ENCODE measurements at places on chromosomes 4 and X.

GRCh38 chr4:77927991-77928925 is 65.6 kb downstream of the MRPL1 start:
- no peak for DNase-seq

DNA sequence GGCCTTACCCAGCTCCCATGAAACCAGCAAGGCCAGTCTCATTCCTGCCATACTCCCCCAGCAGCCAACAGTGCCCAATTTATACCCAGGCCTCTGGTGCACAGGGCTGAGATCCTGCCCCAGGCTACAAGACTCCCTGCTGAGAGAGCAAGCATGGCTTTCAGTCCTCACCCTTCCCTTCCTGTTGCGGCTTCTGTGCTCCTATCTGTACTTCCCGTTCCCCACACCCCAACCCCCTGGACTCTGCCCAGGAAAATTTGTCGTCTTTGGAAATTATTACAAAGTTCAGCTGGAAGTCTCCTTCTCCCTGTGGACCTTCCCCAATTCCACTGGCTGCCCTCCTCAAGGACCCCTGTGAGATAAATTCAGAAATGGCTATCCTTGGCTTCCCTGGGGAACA is 84.1 kb upstream of the GK2 start:
- DNase-seq: no peak

DNA sequence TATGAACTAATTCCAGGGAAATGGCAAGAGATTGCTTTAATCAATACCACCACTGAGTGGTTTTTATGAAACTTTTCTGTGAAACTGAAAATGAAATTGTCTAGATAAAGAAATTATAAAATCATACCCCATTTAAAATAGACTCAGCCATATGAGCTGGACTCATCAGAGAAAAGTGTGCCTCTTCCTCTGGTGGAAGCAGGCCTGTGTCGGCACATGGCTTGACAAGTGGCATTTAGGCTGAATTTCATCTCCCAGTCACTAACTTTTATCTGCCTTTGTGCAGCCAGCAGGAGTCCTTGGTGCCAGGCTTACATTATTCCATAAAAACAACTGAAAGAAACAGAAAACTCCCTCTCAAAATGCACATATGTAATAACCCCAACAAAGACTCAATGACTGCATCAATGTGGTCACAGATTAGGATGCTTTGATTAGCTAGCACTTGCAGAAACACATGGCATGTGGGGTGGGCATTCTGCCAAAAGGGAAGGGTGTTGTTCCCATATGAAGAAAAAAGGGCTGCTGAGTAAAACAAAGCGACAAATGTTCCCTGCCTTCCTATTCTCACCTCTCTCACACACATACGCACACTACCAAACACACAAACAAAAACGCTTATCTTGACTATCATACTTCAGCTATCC is 232.3 kb downstream of the PABPC4L start:
- no peak for DNase-seq

- no peak for DNase-seq
These were observed 61.5 kb upstream of the AP1S2 start for GRCh38 chrX:15915959-15916703.

DNA sequence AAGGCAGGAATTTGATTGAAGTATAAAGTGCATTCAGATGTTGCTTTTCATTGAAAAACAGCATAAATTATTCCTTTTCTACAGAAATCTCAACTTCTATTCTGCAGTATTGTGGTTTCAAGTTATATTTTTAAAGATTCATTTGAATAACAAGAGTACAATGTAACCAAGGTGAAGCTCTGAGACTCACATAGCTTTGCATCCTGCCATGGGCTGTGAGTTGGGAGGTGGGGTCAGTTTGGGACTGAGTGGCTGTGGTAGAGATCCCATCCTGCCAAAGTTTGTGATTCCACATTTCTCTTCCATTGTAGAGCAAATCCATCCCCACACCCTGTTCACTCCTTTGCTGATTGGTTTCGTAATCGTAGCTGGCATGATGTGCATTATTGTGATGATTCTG is 69.2 kb downstream of the KIT start:
- no peak for DNase-seq

DNA sequence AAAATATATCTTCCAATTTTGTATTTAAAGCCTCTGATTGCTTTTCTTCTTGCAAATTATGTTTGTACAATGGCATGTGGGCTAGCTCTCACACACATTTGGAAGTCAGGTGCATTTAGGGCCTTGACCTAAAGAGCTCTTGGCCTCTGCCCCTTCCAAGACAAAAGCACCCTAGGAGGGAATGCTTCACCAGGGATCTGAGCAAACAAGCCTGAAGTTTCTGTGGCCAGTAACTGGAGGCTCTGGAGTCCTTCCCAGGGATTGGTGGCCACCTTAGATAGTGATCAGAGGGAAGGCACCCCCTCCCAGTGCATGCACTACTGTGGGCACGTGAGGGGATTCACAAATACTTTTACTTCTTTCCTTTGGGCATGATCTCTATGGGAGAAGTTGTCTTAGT is 60.3 kb upstream of the DIPK2B start:
- no peak for DNase-seq

GRCh38 chr4:153314915-153315314 is 29.6 kb upstream of the MND1 start:
- DNase-seq: no peak

DNA sequence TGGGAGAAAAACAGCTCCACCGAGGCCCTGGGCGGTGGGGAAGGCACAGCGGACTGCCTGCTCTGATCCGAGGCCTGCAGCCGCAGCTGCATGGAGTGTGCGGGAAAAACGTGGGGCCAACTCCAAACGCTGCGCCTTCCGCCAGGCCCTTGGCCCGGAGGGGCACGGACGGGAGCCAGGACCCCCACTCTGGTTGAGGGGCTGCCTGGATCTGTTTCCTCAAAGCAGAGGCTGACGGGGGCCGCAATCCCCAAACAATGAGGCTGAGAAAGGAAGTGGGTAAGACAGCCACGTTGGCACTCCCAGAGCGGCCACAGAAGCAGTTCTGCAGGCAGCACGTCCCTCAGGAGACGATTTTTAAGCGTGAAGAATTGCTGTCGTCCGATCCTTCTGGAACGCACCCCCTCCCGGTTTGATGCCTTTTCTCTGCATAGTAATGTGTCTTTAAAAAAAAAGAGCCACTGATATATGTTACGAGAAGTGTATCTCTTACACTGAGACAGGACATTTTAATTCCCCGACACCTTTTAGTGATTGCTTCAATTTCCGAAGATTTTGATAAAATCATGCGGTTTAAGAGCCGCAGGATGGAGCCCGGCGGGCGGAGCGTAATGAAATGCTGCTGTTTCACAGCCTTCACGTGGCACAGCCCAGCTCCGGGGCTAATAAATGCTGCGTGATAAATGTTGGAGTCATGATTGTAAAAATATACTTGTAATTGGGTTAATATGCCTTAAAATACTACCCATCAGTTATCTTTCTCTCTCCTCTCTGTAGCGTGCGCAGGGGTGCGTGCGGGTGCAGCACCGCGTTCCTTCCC is 85.7 kb downstream of the FAM53A start:
- no peak for DNase-seq

DNA sequence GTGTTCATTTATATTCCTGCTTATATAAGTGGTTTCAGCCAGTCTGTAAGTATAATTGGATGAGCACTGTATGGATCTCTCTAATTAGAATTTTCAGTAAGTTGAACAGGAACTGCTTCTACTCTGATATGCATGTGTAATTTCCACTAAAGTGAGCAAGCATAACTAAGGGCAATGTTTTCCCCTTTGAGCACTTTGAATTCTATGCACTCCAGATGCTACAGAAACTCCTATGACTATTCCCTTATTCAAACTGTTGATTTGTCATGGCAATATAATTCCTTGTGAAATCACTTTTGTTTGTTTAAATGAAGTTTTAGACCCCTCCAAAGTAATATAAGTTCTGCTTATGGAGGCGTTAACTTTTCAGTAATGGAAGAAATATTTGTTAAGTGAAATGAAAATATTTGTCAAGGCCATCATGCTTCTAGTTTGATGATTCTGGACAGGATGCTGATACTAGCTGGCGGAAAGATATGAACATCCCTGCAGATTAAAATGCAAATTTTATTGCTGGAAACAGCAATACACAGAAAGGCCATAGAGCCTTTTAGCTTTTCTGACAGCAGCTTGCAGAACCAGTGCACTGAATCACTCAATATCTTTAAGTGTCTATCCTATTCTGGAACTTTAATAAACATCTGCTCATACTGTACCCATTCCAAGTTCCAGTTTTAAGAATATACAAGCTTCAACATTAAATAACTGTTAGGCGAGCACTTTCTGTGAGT is 1460.8 kb downstream of the RAPGEF2 start:
- no peak for DNase-seq

- DNase-seq: no peak
These were observed 154.5 kb downstream of the ATP10D start for GRCh38 chr4:47639531-47639930.

DNA sequence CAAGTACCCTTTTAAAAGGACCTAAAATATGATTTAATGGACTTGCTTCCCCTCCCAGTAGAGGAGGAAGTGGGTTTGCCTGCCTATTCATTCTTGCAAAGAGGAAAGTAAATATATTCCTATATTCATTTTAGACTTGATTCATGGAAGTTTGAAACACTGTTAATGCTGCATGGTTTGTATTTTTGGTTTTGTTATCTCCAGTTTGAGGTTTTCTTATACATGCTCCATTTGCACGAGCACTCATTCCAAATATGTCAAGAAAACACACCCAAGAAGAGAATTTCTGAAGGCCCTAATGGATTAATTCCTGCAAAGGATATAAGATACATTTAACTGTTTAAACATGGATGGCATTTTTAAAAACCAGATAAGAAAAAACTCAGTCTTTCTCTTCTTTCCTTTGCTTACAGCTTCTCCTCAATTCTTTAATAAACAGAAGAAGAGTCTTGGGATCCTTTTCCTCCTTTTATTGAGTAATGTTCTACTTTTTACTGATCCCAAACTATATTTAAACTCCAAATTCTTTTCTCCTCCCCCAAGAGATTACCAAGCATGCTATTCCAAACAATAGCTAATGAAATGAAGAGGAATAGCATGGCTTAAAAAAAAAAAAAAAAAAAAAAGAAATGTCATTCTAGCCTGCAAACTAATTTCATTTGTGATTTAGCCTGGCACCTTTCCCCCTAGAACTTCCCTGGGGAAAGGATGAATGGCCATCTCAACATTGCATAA is 54.6 kb upstream of the LDB2 start:
- no peak for DNase-seq

DNA sequence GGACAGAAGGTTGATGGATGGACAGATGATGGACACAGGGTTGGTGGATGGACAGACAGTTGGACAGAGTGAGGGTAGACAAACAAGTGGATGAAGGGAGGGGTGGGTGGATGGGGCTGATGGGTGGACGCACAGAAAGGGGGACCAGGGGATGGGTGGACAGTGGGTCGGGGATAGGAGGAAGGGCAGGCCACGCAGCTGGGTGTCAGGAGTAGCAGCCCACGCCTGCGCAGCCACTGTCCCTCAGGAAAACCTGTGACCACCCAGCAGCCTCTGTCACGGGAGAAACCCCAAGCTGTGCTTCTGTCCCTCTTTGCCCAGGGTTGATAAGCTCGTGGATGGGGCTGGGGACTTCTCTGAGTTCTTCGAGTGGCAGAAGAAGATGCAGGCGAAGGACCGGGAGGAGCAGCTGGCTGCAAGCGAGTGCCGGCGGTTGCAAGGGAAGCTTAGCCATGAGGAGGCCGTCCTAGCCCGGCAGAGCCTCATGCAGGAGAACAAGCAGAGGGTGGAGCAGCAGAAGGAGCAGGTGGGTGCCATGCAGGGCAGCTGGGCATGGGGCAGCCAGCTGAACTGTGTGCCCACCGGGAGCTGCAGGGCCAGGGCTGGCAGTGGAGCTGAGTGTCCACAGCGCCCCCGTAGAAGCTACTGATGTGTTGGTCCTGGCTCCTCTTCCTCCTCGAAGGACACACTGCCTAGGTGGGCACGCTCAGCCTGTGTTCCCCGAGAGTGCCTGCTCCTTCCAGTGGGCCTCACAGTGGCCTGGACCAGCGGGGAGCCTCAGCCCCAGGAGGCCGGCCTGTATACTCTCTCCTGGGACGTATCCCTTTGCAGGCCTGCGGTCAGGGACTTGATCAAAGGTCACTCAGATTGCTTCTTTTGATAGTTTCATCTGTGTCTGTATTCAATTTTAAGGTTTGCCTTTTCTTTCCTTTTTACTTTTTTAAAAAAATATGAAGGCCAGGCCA is 16.8 kb upstream of the RNF4 start:
- DNase-seq: no peak

DNA sequence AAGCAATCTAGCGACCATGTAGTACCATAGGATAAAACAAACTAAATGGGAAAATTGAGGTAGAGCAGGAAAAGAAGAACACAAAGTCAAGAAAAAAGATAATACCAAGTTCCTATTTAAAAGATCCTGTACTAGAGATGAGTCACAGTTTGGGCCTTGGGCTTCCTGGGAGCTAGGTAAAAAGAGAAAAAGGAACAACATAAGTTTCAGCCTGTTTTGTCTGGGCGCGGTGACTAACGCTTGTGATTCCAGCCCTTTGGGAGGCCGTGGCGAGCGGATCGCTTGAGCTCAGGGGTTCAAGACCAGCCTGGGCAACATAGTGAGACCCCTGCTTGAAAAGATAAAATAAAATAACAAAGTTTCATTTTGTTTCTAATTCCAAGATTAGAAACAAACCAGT is 14.0 kb upstream of the TMEM156 start:
- no peak for DNase-seq

DNA sequence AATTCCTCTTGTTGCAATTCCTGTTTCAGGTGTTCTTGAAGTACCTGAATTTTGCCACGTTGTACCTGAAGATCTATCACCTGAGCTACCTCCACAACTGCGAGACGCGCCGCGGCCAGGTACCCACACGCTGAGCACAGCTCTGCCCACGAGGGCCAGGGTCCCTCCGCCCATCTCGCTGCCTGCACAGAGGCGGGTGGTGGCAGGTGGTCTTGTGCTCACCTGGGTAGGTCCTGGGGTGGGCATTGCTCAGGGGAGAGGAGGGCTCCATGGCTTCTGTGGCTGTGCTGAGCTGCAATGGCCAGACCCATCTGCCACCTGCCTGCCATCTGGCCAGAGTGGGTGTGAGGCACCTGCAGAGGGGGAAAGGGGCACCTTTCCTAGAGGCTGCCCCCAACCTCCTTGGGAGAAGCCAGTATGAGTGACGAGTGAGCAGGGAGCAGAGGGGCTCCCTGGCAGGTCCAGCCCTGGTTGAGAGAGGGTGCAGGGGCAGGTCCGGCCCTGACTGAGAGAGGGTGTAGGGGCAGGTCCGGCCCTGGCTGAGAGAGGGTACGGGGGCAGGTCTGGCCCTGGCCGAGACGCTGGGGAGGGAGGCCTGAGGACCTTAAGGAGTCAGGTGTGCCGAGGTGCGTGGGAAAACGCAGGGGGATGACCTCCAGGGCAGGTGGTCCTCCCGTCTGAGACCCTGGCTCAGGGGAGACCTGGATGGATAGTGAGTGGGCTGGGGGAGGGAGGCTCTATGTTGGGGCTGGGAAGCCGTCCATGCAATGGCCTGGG is 10.7 kb downstream of the PDE6B start:
- no peak for DNase-seq

DNA sequence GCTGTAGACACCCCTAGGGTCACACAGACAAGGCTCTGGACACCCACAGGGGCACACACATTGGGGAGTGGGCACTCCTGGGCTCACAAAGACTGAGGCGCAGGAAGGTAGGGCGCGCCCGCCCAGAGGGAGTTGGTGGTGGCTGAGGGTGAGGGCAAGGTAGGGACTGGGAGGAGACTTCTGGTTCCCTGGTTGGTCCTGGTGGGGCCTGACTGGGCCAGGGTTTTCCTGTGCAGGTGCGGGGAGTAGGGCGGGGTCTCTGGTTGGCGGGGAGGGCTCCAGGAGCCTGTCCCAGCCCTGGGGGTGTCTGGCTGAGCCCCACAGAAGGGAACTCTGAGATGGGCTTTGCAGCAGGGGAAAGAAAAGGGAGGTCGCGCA is 6.7 kb upstream of the WAS start:
- no peak for DNase-seq
